Keratinocyte (primary cell): ENCODE measurements at places on chromosomes 7 and 10.

DNA sequence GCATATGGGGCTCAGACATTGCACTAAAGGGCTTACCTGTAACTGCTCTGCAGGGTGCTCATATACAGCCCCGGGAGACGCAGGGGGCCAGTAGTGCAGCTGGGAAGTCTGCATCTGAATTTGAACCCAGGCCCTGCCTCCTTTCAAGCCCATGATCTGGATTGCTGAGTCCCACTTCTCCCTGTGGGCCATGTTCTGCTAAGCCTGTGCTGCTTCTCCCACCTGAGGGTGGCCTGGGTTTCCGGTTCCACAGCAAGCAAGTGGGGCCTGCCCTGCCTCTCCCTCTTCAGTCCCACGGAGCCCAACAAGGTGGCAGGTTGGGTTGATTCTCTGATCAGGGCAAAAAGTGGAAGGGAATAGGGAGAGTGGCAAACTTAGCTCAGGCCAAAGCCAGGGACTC is 56.6 kb upstream of the GDF10 start:
- no peak for DNase-seq

- no peak for DNase-seq
Measured at GRCh38 chr7:44433255-44434022, 57.0 kb downstream of the NUDCD3 start.

DNA sequence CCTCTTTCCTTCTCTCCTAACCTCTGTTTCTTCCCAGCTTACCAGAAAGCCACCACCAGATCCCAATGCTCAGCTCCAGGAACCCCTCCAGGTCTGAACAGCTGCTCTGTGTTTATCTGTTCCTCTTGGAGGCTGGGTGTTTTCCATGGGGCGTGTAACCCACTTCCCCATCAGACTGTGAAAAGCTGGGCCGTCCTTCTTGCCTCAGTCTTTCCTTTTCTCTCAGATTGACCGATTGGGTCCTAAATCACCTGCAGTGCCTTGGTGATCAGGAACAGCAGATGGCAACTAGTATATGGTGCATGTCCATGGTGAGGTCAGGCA is 4.8 kb downstream of the SH3PXD2A start:
- no peak for DNase-seq

GRCh38 chr10:69731184-69731583 is 70.5 kb upstream of the COL13A1 start:
- no peak for DNase-seq

GRCh38 chr7:155526225-155526624 is 20.1 kb downstream of the CNPY1 start:
- no peak for DNase-seq

- no peak for DNase-seq
Measured at GRCh38 chr10:129470103-129470851, 3.2 kb downstream of the MGMT start.

DNA sequence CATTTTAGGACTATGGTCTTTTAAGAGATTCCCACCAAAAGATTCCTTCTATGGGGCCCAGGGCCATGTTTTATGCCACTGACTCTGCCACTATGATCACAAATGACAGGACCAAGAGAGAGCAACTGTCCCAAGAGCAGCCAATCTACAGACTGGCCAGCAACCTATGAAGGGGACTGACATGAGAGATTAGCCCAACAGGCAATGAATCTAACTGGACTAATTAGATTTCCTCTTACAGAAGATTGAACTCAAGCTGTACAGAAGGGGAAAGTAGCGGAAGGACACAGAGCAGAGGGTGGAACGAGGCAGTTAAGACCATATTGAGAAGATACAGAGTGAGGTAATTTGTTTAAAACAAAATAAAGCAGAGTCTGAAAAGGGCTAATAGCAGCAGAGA is 25.8 kb downstream of the ZNF800 start:
- no peak for DNase-seq

- DNase-seq = no peak
Measured at GRCh38 chr7:129495987-129496386, 6.3 kb upstream of the SMKR1 start.

- no peak for DNase-seq
Measured at GRCh38 chr10:117130862-117131375, 7.2 kb downstream of the VAX1 start.

GRCh38 chr10:7519351-7519750 is 108.5 kb upstream of the SFMBT2 start:
- no peak for DNase-seq

DNA sequence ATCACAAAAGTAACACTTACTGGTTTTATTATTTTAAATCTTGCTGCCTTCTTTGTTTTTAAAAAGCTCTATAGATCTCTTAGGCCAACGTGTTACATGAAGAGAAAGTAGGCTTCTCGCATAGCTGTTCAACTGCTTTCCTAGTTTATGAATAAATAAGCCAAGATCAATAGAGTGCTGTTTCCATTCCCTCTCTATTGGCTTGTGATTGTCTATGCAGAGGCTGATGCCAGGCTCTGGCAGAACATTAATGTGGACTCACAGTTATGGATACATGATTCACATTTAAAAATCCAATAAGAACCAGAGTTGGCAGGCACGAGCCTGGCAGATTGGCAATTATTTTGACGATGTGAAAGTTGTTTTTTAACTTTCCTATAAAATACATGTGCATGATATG is 137.5 kb downstream of the GNAT3 start:
- DNase-seq = no peak

GRCh38 chr7:471866-472639 is 47.6 kb downstream of the PDGFA start:
- no peak for DNase-seq

DNA sequence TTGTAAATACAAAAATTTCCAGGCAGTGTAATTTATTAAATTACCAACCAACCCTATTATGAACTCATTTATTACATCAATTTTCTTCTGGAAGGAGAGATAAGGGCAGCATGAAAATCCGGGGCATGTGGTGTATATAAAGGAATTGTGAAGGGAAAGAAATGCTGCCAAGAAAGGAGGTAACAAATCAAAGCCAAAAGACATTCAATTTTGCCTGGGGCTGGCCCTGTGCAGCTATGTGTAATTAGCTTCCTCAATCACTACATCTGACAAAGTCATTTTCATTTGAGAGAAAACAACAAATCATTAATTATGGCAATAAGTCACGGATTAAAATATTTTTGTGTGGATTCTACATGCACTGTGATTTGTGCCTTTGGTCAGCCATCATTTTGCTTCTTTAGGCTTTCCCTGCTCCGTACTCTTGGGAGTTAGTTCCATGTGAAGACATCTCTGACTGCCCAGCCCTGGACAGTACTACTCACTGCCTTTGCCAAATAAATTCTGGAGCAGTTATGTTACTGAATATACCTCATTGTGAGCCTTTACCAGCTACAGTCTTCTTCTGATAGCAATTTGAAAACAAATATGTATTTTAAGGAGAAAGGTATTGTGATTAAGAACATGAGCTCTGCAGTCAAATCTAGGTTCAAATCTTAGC is 191.7 kb downstream of the RELN start:
- DNase-seq = no peak

DNA sequence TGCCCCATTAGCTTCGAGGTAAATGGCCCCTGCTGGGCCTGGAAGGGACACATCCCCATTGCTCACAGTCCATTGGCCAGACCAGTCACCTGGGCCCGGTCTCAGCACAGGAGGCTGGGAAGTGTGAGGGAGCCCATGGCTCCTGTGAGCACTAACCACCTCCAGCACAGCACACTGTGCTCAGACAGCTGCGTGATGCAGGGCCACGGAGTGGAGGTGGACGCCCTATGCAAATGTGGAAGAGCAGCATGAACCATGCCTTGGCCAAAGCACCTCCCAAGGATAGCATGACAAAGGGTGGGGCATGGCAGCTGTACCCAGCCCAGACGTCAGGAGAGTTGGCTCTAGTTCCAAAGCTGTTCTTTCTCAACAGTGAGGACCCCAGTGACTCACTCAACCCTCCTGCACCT is 120.1 kb upstream of the ZMIZ1 start:
- DNase-seq = no peak

GRCh38 chr7:123674399-123675180 is 18.9 kb downstream of the LMOD2 start:
- peak; percentile 60 for DNase-seq

- no peak for DNase-seq
Measured at GRCh38 chr10:70162151-70162891, 8.0 kb downstream of the SAR1A start.

DNA sequence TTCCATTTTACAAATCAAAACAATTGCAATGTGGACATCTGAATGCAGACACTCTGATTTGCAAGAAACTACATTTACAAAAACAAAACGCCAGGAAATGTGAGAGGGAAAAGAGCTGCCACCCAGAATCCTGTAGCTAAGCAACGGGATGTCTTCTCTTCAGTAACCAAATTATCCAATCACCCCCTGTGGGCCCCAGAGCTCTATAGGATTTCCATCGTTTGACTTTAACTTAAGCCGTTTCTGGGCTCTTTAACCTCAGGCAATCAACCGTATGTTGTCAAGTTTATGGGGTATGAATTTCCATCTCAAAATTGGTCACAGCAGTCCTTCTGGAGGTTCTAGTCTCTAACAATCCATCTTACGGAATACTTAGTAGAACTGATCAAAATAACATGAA is 240.5 kb downstream of the ETV1 start:
- no peak for DNase-seq

- DNase-seq = no peak
Measured at GRCh38 chr10:28200775-28201174, 102.1 kb downstream of the MPP7 start.

- DNase-seq = no peak
Measured at GRCh38 chr7:23072048-23072447, 33.5 kb upstream of the KLHL7 start.

- DNase-seq = no peak
Measured at GRCh38 chr10:11074536-11075267, 57.0 kb downstream of the CELF2 start.

DNA sequence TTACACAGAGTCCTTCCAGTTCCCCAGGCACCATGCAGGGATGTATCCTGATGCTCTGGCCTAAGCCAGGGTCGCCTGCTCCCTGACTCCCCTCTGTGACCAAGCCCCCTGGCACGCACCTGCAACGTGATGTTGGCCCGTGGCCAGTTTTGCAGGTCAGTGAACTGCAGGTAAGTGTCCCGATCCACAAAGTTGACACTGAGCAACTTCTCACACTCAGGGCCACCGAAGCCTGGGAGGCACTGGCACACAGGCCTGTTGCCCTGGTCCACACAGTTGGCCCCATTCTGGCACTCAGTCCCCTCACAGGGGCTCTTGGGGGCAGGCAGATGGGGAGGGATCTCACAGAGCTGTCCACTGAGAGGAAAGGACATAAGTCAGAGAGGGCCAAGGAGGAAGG is 174.3 kb downstream of the LCOR start:
- no peak for DNase-seq

DNA sequence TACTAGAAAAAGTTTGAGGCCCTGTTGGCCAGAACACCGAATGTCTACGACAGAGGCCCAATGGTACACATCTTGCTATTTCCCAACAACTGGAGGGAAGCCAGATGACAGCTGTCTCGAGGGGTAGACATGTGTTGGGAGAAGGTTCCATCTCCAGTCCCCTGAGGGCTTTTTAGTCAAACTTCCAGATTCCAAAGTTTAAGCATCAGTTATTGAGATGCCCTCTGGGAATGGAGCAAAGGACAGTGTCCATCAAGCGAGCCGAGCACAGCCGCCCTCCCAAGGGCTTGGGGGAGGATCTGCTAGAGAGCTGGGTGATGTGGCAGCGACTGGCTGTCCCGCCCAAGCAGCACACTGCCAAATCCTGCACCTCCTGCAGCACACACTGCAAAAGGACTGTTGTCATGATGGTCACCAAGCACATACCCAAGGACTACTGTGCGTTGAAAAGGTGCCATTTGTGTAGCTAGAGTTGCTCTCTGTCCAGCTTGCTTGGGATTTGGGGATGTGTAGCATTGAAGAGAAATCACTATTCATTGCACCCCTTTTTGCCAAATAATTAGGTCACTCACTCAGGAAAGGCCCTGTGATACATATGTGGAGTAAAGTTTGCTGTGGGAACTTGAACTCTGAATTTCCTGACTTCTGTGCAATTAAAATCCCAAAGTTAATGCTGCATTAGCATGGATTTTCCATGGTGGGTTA is 164.6 kb downstream of the TRIL start:
- DNase-seq = no peak

DNA sequence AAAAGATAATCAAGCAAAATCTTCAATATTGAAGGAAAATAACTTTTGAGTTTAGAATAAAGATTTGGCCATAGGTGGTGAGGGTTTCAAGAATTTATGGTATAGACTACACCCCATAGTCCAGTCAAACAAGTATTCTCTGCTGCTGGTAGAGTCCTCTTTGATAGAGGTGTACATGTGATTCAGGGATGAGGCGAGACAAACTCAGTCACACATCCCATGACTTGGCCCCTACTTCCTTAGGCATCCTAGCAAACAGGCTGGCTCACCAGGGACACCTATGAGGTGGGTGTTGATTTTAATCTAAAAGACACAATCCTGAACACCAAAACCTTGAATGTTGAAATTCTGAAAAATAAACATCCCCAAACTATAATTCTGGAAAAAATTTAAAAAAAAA is 78.1 kb upstream of the SLC25A13 start:
- DNase-seq = no peak

- DNase-seq = no peak
Measured at GRCh38 chr10:122326806-122327205, 47.7 kb upstream of the PLEKHA1 start.

DNA sequence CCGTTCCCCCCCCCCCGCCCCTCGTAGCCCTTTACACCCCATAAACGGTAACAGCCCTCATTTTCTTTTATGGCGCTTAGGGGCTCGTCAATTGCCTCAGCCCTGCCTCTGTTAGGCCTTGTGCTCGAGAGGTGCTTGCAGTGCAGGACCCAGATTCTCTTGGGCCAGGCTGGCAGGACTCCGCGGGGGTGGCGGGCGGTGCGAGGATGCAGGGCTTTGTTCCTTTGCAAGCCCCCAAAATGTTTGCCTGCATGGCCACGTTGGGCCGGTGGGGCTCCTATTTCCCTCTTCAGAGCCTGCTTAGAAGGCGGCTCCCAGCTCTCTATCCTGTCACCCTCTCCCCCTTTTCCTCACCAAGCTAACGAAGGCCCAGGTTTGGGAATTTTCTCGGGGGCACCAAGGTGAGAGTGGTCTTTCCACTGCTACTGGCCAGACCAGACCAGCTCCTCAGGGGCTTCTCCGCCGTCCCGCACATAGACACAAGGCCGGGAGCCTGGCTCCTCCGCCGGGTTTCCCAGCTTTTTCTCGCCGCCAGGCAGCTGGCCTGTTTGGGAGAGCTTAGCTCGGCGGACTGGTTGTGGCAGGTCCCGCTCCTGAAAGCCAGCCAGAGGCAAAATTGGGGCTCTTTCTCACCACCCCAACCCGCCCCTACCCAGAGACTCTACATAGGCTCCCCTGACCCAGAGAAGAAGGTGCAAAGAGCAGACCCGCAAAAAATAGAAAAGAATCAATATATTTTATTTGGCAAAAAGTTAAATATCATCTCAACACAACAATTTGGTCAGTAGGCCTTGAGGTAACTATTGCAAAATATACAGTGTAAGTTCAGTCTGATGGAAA is 3.4 kb downstream of the HOXA9 start:
- DNase-seq = no peak

GRCh38 chr10:78648256-78648860 is 420.4 kb upstream of the ZMIZ1 start:
- DNase-seq = no peak

DNA sequence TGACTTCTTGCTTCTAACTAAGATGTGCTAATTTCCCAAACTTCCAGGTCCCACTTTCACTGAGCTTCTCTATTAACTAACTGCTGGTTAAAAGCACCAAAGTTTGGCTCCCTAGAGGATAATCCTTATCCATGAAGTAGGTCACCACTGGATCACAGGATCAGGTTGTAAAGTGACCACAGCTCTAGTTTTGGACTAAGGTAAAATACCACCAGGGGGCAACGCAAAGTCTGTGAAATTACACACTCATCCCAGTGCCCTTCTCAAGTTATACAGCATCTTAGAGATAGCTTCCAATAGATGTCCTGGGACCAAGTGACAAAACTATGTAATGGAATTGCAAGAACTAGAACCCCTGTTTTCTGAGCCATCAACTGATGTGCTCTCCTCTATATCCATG is 116.4 kb upstream of the ASAH2 start:
- DNase-seq = peak; percentile 5
